Mammary epithelial cell (primary cell): ENCODE measurements at places on chromosomes 1 and 21.
A peak's percentile ranks its signal among the peaks of the same experiment; 100 is the strongest.

DNA sequence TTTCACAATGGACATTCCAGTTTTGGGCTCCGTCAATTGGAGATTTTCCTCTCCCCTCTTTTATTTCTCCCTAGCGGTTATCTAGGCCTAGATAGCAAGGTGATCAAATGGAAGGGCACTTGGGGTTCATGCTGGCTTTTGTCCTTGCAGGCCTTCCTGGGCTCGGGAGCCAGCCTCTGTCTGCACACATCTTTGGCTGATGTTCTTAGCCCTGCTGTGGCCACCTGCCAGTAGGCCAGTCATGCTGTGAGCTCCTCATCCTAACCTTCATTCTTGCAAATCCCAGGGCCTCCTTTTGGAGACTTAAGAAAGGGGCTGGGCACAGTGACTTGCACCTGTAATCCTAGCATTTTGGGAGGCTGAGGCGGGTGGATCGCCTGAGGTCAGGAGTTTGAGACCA lies 13.5 kb downstream of the TIE1 start:
- DNase-seq = no peak

DNA sequence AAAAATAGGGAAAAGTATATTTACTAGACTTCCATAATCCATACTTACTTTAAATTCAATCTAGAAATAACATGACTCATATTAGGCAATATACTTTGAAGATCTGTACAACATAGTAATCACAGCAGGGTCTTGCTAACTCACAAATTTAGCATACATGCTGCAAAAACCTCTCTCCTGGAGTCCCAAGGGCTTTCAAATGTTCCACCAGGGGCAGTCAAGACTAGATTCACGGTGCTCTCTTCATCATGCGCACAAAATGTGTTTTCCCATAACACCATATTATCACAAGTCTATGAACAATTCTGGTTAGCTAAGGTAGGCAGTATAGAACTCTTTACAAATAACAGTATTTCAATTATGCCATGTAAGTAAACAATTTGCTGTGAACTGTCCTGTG lies 45.8 kb downstream of the SSX2IP start:
- DNase-seq = no peak

DNA sequence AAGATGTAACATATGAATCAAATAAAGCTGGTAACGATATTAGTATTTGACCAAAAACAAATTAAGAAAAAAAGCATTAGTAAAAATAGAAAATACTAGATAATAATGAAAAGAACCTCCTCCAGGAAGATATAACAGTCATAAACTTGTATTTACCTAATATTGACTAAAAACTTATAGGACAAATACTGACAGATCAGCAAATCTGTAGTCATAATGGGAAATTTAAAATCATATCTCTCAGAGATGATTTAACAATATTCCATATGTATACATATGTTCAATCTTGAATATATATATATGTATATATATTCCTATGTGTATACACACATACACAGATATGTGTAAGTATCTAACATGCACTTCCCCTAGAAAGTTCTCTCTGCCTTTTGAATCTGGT lies 52.0 kb upstream of the FGGY start:
- no peak for DNase-seq

DNA sequence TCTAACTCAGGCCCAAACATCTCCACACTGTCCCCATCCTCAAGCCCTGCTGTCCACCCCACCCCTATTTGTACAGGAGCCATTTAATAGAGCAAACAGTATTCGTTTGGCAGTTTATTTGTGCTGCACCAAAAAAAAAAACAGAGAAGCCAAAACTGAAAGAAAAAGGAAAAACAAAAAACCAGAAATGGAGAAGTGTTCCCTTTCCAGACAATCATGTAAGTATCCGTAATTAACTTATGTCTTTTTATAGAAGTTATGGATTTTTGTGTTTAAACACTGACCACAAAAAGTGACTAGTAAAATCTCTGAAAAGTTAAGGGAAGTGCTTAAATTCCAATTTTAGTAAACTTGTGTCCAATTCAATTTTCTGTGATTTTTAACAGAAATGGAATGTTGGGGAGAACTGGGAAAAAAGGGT lies 40.4 kb upstream of the ZBTB18 start:
- no peak for DNase-seq

DNA sequence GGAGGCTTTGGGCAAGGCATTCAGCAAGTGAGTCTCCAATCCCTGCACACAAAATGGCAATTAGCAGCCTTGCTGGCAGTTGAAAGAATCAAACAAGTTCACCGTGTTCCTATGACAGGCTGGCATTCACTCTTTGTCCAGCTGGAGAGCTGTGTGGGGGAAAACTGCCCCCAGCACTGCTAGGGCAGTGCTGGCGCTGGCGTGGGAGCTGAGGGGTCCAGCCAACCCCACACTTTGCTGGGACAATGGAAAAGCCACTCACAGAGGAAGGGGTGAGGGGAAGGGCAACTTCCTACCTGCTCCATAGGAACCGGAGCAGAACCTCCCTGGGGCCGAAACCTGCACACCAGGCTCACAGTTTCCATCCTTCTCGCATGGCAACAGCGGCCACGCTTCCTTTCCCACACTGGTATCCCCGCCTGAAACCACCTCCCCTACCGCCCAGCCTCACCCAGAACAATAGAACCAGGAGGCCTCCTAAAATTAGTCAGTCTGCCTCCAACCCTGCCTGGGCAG lies 26.7 kb upstream of the KCNN3 start:
- DNase-seq = no peak

- DNase-seq = no peak
Measured at GRCh38 chr1:20322825-20323612, 32.3 kb downstream of the VWA5B1 start.

DNA sequence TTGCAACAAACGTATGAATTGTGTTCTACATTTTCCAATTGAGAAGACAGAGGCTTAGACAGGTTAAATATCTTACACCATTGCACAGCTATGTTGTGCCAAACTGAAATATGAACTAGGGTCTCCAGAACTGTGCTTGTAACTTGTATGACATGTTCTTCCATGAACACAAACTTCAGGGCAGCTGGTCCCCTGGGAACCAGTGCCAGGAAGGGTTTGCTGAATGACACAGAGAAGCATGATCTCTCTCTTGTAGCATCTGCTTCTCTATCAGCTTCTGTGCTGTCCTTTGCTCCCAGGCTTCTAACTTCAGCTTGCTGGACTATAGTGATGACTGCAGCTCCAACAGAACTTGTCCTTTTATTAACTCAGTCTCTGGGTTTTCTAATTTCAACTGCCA lies 385.5 kb downstream of the SIPA1L2 start:
- no peak for DNase-seq

- no peak for DNase-seq
Measured at GRCh38 chr21:46308431-46308830, 15.2 kb downstream of the C21orf58 start.

DNA sequence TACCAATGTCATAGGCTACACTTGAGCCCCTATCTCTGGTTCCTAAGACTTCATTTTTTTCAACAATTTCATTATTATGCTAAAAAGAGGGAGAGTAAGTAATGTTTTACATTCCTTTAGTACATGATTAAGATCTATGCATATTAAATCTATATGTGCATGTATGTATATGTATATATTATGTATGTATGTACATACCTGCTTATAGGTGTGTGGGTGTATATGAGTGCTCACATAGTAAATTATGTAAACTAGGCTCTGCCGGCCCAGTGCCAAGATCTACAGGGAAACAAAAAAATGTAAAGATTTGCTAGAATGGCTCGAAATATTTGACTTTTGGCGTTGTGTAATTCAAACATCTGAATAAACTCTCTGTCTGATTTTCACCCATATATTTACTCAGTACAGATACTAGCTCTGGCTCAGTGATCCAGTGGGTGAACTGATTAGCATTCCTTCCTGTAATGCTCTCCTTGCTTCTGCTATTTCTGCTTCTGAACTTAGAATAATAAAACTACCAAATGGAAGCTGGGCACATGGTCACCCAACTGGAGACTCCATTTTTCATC lies 113.1 kb upstream of the FGGY start:
- DNase-seq = no peak

GRCh38 chr1:185608177-185608576 lies 126.0 kb upstream of the HMCN1 start:
- DNase-seq = peak; percentile 21

GRCh38 chr1:25590096-25590824 lies 26.3 kb upstream of the MAN1C1 start:
- no peak for DNase-seq

DNA sequence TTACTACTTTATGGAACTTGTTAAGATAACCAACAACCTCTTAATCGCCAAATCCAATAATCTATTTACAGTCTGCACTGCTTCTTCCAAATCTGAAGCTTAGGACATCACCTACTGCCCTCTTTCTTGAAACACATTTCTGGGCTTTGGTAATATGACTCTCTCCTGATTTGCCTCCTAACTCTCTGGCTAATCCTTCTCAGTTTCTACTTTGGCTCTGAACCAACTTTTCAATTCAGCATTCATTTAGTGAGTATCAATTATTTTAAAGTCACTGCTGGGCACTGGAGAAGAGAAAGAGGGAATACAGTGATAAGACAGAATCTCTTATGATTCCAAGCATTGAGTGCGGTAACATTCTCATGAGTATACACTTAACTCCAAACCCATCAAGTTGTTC lies 275.0 kb downstream of the AKT3 start:
- DNase-seq = no peak

DNA sequence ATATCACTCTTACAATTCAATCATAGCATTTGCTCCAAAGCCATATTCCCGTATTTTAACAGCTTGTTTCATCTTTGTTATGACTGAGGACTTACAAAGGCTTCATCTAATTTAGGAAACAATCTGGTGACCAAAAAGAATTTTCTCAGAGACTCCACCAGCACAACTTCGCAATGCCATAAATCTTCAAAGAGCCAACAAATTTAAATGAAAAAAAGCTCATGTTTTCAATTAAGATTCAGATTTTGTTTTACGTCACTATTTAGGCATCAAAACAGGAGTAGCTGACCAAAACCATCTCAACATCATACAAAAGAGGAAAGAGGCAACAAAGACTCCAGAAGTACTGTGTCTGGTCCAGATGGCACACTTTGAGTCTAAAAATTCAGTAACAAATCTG lies 373.3 kb downstream of the TTLL7 start:
- DNase-seq = no peak

DNA sequence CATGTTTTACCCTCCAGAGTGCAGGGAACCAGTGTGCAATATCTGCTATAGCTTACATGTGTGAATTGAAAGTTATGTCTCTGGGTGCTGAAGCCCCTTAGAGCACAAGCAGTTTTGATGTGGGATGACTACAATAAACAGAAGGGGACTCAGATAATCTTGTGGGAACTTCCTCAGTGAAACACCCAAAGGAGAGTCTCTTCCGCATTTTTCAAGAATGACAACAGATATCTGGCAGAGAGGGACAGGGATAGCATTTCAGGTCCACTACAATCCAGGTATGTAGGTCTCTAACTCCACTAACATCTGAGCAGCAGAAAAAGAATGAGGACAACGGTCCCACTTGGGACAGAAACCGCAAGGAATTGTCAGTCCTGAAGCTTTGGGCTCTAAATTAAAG lies 67.6 kb upstream of the PDE4B start:
- DNase-seq = no peak

DNA sequence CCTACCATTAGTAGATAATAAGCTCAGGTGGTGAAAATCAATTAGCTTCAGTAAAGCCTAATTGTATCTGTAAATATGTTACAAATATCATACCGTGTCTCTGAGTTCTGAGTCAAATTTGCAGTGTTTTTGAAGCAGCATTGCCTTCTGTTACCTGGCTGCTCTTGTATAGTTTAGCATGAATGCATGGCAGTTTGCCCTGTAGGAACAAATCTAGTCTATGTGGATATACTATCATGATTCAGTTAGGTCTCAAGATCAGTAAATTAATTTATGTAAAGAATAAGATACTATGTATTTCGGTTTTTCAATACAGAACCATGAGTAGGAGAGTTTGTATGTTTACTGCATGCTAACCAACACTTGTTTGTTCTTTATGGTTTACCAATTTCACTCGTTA lies 240.6 kb upstream of the C1orf105 start:
- no peak for DNase-seq

DNA sequence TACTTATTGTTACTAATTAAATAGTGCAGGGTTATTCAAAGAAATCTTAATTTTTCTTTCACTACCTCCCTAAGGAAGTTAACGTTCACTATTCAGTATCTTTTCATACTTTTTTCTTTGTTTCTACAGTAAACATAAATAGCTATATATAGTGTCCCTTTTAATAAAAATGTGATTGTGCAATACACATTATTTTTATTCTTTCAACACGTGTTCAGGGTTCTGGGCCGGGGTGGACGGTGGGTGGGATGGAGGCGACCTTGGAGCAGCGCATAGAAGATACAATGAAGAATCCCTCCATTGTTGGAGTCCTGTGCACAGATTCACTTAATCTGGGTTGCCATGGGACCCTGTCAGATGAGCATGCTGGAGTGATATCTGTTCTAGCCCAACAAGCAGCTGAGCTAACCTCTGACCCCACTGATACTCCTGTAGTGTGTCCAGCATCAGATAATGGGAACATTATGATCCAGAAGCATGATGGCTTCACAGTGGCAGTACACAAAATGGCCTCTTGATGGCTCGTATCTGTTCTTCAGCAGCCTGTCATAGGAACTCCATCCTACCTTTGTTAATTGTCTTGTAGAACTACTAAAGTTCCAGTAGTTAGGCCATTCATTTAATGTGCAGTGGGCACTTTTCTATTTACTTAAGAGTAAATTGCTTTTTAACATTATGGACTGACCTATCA lies 155.9 kb upstream of the L1TD1 start:
- DNase-seq = no peak

DNA sequence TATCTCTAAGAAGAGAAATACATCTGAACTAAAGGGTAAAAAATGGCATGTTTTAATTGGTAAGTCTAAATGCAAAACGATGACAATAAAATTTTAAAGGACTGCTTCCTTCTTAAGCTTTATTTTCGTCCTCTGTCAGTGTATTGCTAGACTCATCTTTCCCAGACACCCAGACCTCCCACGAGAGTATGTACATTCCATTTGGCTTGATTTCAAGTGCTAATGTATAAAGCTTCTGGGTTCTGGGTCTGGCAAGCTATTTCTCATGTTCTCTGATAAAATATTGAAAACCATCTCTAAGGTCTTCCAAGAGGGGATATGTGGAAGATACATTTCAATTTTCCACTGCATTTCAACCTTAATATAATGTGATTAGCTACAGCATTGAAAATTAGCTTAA lies 24.6 kb upstream of the SLC2A1 start:
- DNase-seq = no peak

- peak; percentile 25 for DNase-seq
Measured at GRCh38 chr1:179251675-179252074, 22.2 kb upstream of the ABL2 start.

GRCh38 chr1:91555821-91556531 lies 55.3 kb downstream of the CDC7 start:
- peak; percentile 62 for DNase-seq

GRCh38 chr21:41656946-41657525 lies 109.8 kb downstream of the RIPK4 start:
- no peak for DNase-seq

- DNase-seq = no peak
Measured at GRCh38 chr1:20551161-20551560, 1.2 kb upstream of the FAM43B start.

GRCh38 chr1:159066108-159066507 lies 10.5 kb downstream of the AIM2 start:
- DNase-seq = no peak
